Brain microvascular endothelial cell (primary cell): ENCODE measurements at places on chromosomes 7 and 10.

DNA sequence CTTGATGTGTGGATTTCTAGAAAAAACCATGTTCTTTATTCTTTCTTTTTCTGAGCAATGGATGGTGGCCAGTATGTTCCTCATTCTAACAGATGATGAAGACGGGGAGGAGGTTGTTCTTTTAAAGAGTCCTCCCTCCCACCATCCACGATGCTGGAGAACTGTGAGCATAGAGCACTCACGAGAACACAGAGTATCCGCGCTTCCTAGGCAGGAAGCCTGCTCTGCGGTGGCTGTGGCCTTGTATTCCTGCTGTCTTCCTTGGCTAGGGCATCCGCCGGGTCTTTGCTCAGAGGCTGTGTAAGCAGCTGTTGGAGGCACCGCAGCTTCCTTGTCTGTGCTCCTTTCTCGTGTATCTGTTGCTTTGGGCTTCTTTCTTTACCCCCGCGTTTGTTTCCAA is 214.2 kb downstream of the CCDC3 start:
- no peak for DNase-seq

DNA sequence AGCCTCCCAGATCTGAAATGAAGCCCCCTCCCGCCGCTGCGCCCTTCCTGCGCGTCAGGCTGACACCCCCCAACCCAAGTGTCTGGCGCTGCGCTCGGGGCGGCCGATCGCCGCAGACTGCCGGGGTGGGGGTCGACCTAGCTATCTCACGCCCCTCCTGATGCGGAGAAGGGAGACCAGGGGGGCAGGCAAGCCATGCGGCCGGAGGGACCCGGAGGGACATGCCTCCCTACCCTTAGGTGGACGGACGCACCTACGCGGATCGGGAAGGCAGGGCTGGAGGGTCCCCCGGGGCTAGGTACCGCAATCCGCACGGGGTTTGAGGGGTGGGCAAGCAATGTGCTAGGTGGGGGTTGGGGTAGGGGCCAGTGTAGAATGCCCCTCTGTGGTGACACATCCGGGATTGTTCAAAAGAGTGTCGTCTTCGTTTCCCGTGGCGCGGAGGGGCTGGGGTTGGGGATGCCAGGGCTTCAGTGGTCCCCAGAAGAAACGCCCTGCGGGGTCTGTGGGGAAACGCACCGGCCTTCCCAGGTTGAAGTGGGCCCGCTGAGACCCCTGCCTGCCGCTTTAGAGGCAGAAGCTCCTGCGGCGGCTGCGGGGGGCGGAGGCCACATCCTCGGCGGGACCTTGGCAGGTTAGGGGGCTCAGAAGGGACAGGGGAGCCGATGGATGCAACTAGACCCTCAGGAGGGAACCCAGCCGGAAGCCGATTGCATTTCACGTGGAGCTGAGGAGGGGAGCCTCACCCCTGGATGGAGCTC is 913 bp downstream of the ADCYAP1R1 start:
- DNase-seq, result no peak

DNA sequence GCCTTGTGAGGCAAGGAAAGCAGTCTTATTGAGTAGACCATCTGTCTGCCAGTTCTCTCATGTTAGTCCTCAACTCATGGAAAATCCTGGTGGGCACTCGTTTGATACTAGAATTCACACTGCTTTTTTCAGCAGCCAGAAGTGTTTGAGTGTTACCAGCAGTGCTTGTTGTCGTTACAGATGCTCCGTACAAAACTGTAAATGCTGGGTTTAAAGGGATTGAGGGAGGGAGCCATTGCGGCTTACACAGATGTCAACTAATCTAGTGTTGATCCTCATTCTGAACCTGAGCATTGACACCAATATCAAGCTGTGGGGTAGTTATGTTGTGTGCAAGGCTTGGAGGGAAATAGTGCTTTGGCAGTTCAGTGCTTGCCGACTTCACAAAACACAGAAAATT is 348.6 kb downstream of the AUTS2 start:
- no peak for DNase-seq

DNA sequence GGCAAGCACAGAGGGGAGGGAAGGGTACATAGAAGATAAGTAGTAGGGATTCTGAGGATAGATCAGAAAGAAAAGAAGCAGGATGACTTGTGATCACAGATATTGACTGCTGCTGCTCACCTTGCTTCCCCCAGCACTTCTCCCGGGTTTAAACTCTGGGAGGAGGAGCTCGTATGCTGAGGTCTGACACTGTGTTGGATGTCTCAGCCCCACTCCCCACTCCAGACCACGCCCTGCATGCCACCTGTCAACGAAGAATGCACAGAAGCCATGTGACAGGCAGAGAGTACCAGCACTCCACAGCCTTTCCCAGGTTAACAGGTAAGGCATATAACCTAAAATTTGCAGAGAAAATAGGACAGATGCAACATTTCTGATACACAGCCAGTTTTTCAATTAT is 388.9 kb downstream of the TNS3 start:
- DNase-seq, result no peak

DNA sequence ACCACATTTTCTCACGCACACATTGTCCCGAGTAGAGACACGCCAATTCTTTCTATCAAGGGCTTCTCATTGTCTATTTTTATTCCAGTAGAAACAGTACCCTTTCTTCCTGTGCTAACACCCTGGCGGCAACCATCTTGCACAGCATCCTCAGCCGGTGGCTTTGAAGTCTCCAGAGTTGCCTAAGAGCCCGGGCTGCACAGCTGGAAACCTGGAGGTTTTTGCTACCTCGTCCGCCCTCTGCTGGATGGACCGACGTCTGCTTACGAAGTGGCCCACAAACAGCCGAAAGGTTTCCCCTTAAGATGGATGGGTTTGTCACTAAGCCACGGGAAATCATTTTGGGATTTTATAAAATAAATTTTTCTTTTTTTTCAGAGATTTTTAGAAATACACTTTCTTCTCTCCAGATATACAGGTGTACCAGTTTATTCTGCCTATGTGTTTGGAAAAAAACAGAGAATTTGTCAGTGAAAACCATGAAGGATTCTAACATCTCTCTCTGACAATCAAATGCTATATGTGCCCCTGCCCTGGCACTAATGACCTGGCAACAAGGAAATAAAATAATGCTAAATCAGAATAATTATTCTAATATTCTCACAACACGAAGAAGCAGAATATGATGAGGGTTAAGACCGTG is 81.8 kb upstream of the FAM204A start:
- peak; percentile 89 for DNase-seq
